SJSA1 (cell line): ENCODE measurements at places on chromosomes 5 and 9. TPM values are rescaled to one million over a fixed set of nuclear protein-coding genes. Genes with fewer than 3 reads are reported as not detected.

DNA sequence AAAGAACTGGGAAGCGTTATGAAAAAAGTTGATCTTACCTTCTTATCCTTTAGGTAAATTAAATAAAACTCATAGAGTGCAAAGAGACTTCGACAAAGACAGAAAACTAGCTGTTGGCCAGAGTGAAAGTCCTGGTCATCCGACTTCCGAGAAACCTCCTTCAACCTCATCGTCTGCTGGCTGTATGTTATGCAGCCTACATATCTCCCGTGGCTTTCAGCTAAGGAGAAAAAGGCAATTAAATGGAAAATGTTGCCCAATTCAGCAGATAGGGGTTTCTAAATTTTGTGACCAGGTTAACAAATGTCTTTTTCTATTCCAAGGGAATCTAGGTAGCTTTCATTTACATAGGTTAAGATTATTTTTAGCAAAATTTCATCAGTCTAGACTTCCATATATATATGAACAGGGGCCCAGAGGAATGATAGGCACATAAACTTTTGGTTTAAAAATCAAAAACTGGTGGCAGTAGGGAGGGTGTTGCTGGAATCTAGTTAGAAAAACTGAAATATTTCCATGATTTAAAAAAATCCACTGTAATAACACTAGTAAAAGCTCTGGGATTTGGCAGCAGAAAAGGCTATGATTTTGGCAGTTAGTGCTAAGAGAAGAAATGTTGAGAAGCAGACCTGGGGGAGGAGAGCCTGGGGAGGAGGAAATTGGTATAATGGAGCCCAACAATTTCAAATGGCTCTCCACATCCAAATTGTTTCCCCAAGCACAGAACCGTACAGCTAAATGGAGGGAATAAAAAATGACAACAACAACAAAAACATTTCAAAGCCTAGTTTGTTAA is 32.1 kb downstream of the RAI14 start:
- no peak for DNase-seq

GRCh38 chr9:137785704-137786161 is 91.8 kb upstream of the CACNA1B start:
- DNase-seq: no peak

DNA sequence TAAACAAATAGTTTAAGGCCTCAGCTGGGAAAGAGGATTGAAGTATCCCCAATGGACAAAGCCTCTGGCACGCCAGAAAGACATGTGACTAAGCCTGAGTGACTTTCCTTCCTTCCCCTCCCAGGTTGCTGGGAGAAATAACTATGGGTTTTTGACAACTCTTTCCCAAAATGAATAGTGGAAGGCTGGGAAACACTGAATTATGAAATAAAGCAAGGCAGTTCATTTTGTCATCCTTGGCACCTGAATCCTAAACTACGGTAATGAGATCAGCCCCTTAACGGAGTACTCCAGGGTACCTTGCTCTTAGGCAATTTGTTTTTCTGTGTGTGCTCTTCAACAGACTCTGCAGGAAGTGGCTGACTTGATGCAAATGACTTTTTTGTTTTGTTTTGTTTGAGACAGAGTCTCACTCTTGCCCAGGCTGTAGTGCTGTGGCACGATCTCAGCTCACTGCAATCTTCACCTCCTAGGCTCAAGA is 75.2 kb downstream of the LMNB1 start:
- DNase-seq: no peak

DNAH5 gene
- total RNA-seq: 0.09 and 0.63 TPM in 2 replicates

NUTM2F gene
- not detected in 2 replicates for total RNA-seq

BTNL8 gene
- total RNA-seq: not detected in 2 replicates
